ENCODE measurements at places on chromosomes 16 and 17. TPM values are rescaled to one million over a fixed set of nuclear protein-coding genes. Genes with fewer than 3 reads are reported as not detected.

The CA4 gene
- polyA plus RNA-seq: 46.5 TPM

The RHBDF1 gene
- polyA plus RNA-seq: 20.8 TPM

The IL21R gene
- polyA plus RNA-seq: 0.22 TPM

The USP6 gene
- polyA plus RNA-seq: 2.8 TPM

The ACBD4 gene
- 11.5 TPM for polyA plus RNA-seq

The SLC43A2 gene
- polyA plus RNA-seq: 33.5 TPM

The RNF222 gene
- polyA plus RNA-seq: not detected

The FOXC2 gene
- 38.5 TPM for polyA plus RNA-seq

The GRB7 gene
- 31.9 TPM for polyA plus RNA-seq

The DNAH9 gene
- polyA plus RNA-seq: 4.7 TPM

The HBM gene
- 1.7 TPM for polyA plus RNA-seq

The WFIKKN1 gene
- 1.2 TPM for polyA plus RNA-seq

The TBC1D3I gene
- polyA plus RNA-seq: not detected

The CBFA2T3 gene
- 1.7 TPM for polyA plus RNA-seq

The MYH10 gene
- 254 TPM for polyA plus RNA-seq

The C16orf86 gene
- 2.1 TPM for polyA plus RNA-seq

The CD300A gene
- polyA plus RNA-seq: 1.3 TPM

The NOD2 gene
- polyA plus RNA-seq: 0.23 TPM

The FAM117A gene
- 17.3 TPM for polyA plus RNA-seq

The CARD14 gene
- 0.83 TPM for polyA plus RNA-seq

The LPO gene
- polyA plus RNA-seq: 0.10 TPM

The COX6A2 gene
- polyA plus RNA-seq: 0.55 TPM

The HOXB1 gene
- 0.17 TPM for polyA plus RNA-seq

The CALB2 gene
- 0.69 TPM for polyA plus RNA-seq

The CTF1 gene
- polyA plus RNA-seq: 7.4 TPM

The C17orf100 gene
- 10.3 TPM for polyA plus RNA-seq

The ELMO3 gene
- 5.5 TPM for polyA plus RNA-seq

The PDILT gene
- polyA plus RNA-seq: not detected

The CCL1 gene
- not detected for polyA plus RNA-seq

The C17orf50 gene
- polyA plus RNA-seq: not detected

The KRT40 gene
- not detected for polyA plus RNA-seq

The RTN4RL1 gene
- polyA plus RNA-seq: 1.8 TPM

The CBX8 gene
- polyA plus RNA-seq: 10.3 TPM

The NPIPB13 gene
- 3.8 TPM for polyA plus RNA-seq

The MYO15A gene
- 3.2 TPM for polyA plus RNA-seq

The GPR179 gene
- 0.06 TPM for polyA plus RNA-seq

The ZC3H7A gene
- 75.5 TPM for polyA plus RNA-seq

The TBC1D3 gene
- polyA plus RNA-seq: not detected

The MYO1C gene
- polyA plus RNA-seq: 70.2 TPM

The KRTAP4-9 gene
- polyA plus RNA-seq: not detected

The FOXN1 gene
- polyA plus RNA-seq: 0.65 TPM

The PRR15L gene
- polyA plus RNA-seq: 24.6 TPM

The TNFRSF13B gene
- polyA plus RNA-seq: not detected

The KRTAP2-1 gene
- not detected for polyA plus RNA-seq

The PRR29 gene
- polyA plus RNA-seq: 2.9 TPM

The CDH11 gene
- polyA plus RNA-seq: 188 TPM

The C16orf89 gene
- 3.4 TPM for polyA plus RNA-seq

The C17orf58 gene
- 23.8 TPM for polyA plus RNA-seq

The PIRT gene
- not detected for polyA plus RNA-seq

The ADCY9 gene
- polyA plus RNA-seq: 8.2 TPM

The BEAN1 gene
- 0.93 TPM for polyA plus RNA-seq

The OR2C1 gene
- 0.72 TPM for polyA plus RNA-seq

Data from right renal cortex interstitium (tissue), 3 donors.